ENCODE measurements at places on chromosomes 12 and 14.

GRCh38 chr14:36105401-36105800 is 71.1 kb downstream of the PTCSC3 start:
- DNase-seq: peak; percentile 8

DNA sequence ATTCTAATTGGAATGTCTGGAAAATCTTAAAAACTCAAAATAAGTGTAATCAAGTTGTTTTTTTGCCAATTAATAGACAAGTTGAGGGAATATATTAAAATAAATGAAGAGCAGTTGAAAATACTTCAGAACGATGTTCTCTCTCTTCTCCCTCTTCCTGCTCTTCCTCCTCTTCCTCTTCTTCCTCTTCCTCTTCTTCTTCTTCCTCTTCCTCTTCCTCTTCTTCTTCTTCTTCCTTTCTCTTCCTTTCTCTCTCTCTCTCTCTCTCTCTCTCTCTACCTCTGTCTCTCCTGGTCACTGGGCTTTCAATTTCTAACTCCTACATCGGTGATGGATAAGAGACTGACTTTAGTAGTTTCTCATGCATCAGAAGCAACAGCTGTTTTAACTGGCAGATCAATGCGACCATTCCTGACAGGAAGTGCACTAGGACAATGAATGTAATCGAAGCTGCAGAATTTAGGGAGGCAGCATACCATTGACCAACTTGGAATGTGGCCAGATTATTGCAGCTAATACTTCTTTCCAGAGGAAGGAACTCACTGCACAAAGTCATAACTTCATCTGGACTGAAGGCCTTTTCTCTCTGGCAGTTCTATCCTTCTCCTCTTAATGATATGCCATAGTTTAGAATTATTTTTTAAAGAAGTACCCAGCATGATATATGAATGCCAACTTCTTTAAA is 13.8 kb upstream of the TMTC2 start:
- DNase-seq: no peak

- no peak for DNase-seq
These were observed 28.8 kb upstream of the LMO3 start for GRCh38 chr12:16634786-16635185.

DNA sequence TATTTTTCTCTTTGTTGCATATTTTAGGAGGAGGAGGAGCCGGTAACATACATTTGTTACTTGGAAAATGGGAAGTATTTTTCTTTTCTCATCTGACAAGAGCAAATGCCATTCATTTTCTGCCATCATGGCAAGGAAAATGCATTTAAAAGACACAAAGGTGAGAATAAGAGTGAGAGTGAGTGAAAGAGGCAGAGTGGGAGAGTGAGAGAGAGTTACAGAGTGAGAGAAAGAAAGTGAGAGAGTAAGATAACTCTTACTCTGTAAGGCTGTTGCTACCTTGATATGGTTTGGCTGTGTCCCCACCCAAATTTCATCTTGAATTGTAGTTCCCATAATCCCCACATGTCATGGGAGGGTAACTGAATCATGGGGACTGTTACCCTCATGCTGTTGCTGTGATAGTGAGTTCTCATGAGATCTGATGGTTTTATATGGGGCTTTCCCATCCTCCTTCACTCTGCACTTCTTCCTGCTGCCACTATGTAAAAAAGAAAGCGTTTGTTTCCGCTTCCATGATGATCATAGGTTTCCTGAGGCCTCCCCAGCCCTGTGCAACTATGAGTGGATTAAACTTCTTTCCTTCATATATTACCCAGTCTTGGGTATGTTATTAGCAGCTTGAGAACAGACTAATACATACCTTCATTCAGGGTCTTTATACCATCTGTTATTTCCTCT is 64.2 kb downstream of the ASCL1 start:
- no peak for DNase-seq

GRCh38 chr12:75658901-75659823 is 147.8 kb upstream of the KRR1 start:
- DNase-seq: peak; percentile 57

GRCh38 chr12:115811045-115811444 is 466.4 kb downstream of the MED13L start:
- DNase-seq: no peak

Data from RPMI8226 (cell line).